ENCODE measurements at places on chromosomes 1 and 21.

DNA sequence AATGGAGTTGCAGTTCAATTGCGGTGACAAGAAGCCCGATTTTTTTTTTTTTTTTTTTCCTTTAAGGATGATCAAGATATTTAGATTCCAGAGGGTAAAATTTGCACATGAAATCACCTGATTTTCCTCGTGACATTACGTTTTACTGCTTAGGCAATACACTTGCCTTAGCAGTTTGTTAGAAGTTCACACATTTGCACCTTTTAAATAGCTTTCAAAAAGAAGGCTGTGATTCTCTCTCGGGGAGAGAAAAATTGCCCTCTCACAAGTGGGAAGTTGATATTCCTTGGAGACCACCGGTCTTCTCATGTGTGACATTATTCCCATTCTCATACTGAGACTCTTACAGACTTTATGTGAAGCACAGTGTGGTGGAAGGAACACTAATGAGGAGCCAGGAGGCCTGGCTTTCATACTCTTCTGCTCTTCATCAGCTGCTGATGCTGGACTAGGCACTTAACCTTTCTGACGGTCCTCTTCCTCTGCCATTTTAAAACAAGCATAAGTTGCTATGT lies 69.8 kb upstream of the HSPA13 start:
- DNase-seq, result no peak

DNA sequence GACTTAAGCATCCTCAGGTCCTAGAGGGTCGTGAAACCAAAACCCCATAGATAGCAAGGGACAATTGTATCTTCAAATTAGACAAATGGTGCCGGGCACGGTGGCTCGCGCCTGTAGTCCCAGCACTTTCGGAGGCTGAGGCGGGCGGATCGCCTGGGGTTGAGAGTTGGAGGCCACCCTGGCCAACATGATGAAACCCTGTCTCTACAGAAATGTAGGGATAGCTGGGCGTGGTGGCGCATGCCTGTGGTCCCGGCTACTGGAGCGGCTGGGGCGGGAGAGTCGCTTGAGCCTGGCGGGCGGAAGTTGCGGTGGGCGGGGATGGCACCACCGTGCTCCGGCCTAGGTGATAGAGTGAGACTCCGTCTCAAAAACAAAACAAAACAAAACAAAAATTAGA lies 780.6 kb downstream of the BRINP3 start:
- DNase-seq, result no peak

DNA sequence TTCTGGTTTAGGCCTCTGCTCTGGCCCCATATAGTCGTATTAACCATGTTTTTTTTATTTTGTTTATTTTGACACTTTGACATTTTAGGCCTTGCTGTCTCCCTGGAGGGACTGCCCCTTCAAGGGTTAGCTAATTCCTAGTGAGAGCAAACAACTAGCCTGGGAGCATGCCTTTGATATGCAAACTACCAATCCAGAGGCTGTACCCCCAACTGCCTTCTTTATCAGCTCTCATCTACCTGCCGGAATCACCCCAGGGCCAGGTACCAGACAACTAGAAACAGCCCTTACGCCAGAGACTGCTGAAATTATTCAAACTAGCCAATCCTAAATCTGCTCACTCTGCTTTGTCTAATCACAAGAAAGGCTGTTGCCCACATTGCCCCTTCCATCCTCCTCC lies 13.0 kb upstream of the ST6GALNAC5 start:
- DNase-seq, result no peak

GRCh38 chr1:21855257-21856096 lies 43.4 kb downstream of the LDLRAD2 start:
- DNase-seq, result no peak

DNA sequence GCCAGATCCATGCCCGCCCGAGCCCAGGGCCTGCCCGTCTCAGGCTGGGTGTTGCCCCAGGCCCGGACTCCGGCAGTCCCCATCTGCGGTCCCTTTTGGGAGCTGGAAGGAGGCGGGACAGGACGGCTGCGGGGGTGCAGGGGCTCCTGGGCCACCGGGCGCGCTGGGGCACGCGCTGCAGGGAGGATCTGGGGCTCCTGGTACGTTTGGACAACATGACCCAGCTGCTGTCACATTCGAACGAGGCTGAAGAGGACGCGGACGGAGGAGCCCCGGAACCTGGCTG lies 6.6 kb upstream of the CALML6 start:
- DNase-seq, result no peak

All from activated naive CD4-positive, alpha-beta T cell treated with anti-CD3 and anti-CD28 coated beads, Interleukin-2, amount 50 U/mL, for 72 hours (primary cell).